ENCODE measurements at places on chromosomes 2 and 18. TPM values are rescaled to one million over a fixed set of nuclear protein-coding genes. Genes with fewer than 3 reads are reported as not detected.

DNA sequence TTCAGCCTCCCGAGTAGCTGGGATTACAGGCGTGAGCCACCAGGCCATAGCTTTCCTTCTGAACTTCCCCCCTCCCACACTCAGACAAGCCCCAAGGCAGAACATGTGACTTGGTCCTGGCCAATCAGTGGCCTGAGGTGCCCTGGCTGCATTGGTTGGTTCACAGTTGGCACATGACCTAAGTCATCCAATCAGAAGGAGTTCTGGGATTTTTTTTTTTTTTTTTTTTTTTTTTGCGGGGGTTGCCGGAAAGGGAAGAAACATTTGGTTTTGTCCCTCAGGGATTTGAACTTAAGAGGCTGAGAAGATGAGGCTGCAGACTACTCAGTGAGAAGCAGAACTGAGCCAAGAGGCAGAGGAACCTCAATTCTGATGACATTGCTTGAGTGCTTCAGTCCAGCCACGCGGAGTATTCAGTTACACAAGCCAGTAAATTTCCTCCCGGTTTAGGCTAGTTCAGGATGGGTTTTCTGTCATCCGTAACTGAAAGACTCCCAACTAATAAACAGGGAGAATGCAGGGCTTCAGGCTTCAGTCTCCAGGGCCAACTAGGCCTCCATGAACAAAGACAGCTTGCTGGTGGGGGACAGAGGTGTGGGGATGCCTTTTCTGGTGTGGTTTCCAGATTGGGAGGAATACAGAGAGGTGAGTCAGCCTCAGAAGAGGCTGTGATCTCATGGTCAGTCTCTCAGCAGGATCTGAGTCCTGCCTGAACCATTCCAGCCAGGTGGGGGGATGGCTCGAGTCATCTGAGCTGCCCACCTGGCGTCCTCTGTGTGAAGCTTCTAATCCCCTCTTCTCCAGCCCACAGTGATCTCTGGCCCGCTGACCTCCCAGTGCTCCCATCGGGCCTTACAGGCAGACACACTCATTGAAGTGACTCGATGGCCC is 9.2 kb downstream of the PTMA start:
- DNase-seq: no peak
- no peaks in the 10 kb centered on the region for H3K27me3 ChIP-seq
- H3K4me3 ChIP-seq: no peak overlapping the region
- peaks cover 4% of the 10 kb centered on the region for H3K36me3 ChIP-seq
- H3K4me1 ChIP-seq: peaks cover 5% of the 10 kb centered on the region
- H3K27ac ChIP-seq: peak overlapping the region; percentile 49

- no peak for DNase-seq
- peaks cover 3% of the 10 kb centered on the region for H3K4me1 ChIP-seq
- no peaks in the 10 kb centered on the region for H3K36me3 ChIP-seq
- peaks cover 92% of the 10 kb centered on the region for H3K27me3 ChIP-seq
- peak overlapping the region; percentile 67 for H3K4me3 ChIP-seq
- no peak overlapping the region for H3K27ac ChIP-seq
Observed at GRCh38 chr2:176088048-176088936, 4.2 kb upstream of the HOXD13 start.

GRCh38 chr2:200308546-200309295 is 2.2 kb downstream of the SPATS2L start:
- no peaks in the 10 kb centered on the region for H3K27me3 ChIP-seq
- H3K36me3 ChIP-seq: no peaks in the 10 kb centered on the region
- peak overlapping the region; percentile 94 for H3K27ac ChIP-seq
- peaks cover 51% of the 10 kb centered on the region for H3K4me1 ChIP-seq
- H3K4me3 ChIP-seq: peak overlapping the region; percentile 84

DNA sequence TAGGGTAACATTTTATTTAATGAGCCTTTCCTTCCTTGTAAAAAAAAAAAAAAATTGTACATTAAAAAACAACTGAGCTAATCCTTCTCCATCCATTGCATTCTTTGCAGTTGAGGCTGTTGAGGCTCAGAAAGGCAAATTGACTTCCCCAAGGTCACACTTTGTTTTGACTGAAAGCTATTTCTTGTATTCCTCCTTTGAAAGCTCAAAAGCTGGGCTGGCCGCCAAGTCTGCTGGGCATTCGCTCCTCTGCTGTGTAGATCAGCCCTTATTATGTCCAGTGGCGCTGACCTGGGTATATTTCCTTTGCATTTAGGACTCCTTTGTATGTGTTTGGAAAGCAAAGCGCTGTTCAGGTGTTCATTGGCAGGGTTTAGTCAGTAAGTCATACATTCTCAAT is 44.0 kb downstream of the SGPP2 start:
- peaks cover 1% of the 10 kb centered on the region for H3K36me3 ChIP-seq
- H3K27ac ChIP-seq: peak overlapping the region; percentile 42
- peaks cover 8% of the 10 kb centered on the region for H3K27me3 ChIP-seq

DNA sequence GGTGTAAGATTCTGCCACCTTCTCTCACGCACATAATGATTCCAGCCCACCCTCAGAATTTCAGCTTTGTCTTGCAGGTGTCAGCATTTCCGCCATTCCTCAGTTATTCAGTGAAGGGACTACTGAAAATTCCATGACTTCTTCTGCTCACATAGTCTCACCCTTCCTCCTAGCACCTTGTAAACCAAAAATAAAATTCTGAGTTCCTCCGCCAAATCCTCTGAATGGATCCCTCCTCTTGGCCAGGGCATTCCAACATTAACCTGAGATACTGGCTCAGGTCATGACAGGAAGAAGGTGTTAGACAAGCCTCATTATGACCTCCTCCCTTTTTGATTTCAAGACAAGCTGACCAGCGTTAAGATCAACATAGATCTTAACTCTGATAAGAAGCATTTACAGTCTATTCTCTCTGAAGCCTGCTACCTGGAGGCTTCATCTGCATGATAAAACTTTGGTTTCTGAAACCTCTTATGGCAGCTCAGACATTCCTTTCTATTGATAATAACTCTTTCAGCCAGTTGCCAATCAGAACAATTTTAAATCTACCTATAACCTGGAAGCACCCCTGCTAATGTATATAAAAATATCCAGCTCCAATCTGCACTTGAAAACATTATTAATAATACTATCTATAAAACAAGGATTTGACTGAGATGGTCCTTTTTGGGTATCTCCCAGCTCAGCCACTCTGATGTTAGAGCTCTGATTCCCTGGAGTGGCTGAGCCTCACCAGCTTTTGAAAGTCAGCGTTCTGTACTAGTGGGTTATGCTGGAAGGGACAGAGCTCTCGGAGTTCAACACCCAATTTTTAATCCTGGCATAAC is 136.4 kb upstream of the APCDD1 start:
- no peak for DNase-seq
- H3K27ac ChIP-seq: no peak overlapping the region
- H3K4me1 ChIP-seq: no peaks in the 10 kb centered on the region
- H3K36me3 ChIP-seq: no peaks in the 10 kb centered on the region
- H3K4me3 ChIP-seq: no peak overlapping the region
- peaks cover 45% of the 10 kb centered on the region for H3K27me3 ChIP-seq

DNA sequence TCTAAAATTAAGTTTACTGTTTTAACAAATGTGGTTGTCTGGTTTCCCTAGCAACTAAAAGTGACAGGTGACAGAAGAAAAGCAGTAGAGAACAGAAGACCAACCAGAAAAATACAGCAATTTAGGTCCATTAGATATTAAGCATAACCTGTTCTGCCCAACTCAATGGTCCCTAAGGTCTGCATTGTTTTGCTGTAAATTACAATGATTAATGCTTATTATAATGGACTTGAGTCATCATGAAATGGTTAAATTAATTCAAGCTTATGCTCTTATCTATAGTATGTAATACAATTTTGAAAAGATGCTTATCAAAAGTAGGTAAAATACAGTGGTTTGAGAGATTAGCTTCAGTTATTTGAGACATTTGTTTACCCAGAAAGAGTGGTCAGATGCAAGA is 378.0 kb downstream of the GRB14 start:
- DNase-seq: no peak
- H3K27me3 ChIP-seq: no peaks in the 10 kb centered on the region
- no peak overlapping the region for H3K4me3 ChIP-seq
- no peaks in the 10 kb centered on the region for H3K36me3 ChIP-seq

- peaks cover 7% of the 10 kb centered on the region for H3K4me1 ChIP-seq
- H3K27ac ChIP-seq: no peak overlapping the region
- DNase-seq: no peak
- peaks cover 6% of the 10 kb centered on the region for H3K27me3 ChIP-seq
- H3K36me3 ChIP-seq: no peaks in the 10 kb centered on the region
- H3K4me3 ChIP-seq: no peak overlapping the region
Observed at GRCh38 chr2:99504844-99505584, 15.2 kb upstream of the REV1 start.

GRCh38 chr2:140586379-140586778 is 1544.4 kb downstream of the LRP1B start:
- no peaks in the 10 kb centered on the region for H3K36me3 ChIP-seq
- H3K4me3 ChIP-seq: no peak overlapping the region
- no peak for DNase-seq
- no peaks in the 10 kb centered on the region for H3K27me3 ChIP-seq
- no peak overlapping the region for H3K27ac ChIP-seq
- H3K4me1 ChIP-seq: peaks cover under 1% of the 10 kb centered on the region

DNA sequence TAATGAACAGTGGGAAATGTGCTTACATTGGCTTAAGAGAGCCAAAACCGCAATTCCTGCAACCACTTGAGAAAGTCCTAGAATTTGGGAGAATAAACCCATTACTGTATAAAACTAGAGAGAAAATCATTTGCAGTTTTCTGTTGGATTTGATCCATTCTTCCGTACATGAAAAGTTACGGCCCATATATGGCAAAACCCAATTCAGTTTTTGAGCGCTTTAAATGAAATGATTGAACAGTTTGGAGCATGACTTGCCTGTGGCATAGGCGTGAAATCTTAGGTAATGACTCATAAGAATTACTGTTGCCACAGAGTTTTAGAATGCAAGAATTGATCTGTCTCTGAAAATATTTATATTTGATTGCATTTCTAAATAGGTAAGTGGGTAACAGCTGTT is 52.0 kb downstream of the PHLPP1 start:
- H3K27me3 ChIP-seq: no peaks in the 10 kb centered on the region
- H3K4me1 ChIP-seq: peaks cover 6% of the 10 kb centered on the region
- DNase-seq: no peak
- no peaks in the 10 kb centered on the region for H3K36me3 ChIP-seq
- no peak overlapping the region for H3K4me3 ChIP-seq

DNA sequence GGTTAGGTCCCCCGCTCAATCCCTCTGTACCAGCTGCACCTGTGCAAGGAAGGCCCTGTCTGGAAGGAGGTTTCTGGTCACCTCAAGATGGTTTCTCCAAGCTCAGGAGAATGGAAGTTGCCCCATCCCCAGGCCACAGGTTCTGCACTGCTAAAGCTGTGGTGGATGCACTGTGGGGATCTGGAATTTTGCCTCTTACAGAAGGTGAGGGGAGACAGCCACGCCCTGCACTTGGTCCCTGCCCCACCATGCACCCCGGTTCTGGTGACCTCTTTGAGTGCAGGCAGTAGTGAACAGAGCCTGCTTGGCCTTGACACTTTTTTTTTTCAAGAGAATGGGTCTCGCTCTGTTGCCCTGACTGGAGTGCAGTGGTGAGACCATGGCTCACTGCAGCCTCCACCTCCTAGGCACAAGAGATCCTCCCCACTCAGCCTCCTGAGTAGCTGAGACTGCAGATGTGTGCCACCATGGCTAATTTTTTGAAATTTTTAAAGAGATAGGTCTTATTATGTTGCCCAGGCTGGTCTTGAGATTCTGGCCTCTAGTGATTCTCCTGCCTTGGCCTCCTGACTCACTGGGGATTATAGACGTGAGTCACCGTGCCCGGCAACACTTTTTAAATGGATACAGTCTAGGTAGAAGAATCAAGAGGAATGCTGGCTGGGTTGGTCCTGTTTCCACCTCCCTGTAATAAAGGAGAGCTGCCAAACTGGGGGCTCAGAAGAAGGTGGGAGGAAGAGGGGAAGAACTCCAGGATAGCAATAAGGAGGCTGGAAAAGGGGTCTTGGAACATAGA is 5.8 kb upstream of the NT5DC4 start:
- peaks cover 25% of the 10 kb centered on the region for H3K27me3 ChIP-seq
- no peaks in the 10 kb centered on the region for H3K36me3 ChIP-seq
- H3K4me3 ChIP-seq: no peak overlapping the region
- no peaks in the 10 kb centered on the region for H3K4me1 ChIP-seq
- no peak for DNase-seq

- H3K27ac ChIP-seq: no peak overlapping the region
- no peak for DNase-seq
- H3K36me3 ChIP-seq: no peaks in the 10 kb centered on the region
- H3K4me3 ChIP-seq: no peak overlapping the region
- no peaks in the 10 kb centered on the region for H3K4me1 ChIP-seq
Observed at GRCh38 chr2:107735201-107735600, 91.5 kb upstream of the RGPD4 start.

GRCh38 chr2:154291927-154292326 is 406.6 kb upstream of the KCNJ3 start:
- no peaks in the 10 kb centered on the region for H3K27me3 ChIP-seq
- H3K4me1 ChIP-seq: no peaks in the 10 kb centered on the region
- H3K27ac ChIP-seq: no peak overlapping the region
- peaks cover 13% of the 10 kb centered on the region for H3K36me3 ChIP-seq
- DNase-seq: no peak
- no peak overlapping the region for H3K4me3 ChIP-seq

GRCh38 chr18:25299426-25300300 is 52.3 kb downstream of the ZNF521 start:
- no peaks in the 10 kb centered on the region for H3K27me3 ChIP-seq
- H3K4me1 ChIP-seq: peaks cover 3% of the 10 kb centered on the region
- H3K36me3 ChIP-seq: peaks cover 1% of the 10 kb centered on the region
- DNase-seq: no peak
- no peak overlapping the region for H3K4me3 ChIP-seq

GKN2 gene
- not detected for total RNA-seq

CHRND gene
- total RNA-seq: not detected

C2orf74 gene
- 10.0 TPM for total RNA-seq

LINC00305 gene
- 1.6 TPM for total RNA-seq

REG1B gene
- not detected for total RNA-seq

AGPS gene
- 65.9 TPM for total RNA-seq

NTSR2 gene
- total RNA-seq: not detected

DNA sequence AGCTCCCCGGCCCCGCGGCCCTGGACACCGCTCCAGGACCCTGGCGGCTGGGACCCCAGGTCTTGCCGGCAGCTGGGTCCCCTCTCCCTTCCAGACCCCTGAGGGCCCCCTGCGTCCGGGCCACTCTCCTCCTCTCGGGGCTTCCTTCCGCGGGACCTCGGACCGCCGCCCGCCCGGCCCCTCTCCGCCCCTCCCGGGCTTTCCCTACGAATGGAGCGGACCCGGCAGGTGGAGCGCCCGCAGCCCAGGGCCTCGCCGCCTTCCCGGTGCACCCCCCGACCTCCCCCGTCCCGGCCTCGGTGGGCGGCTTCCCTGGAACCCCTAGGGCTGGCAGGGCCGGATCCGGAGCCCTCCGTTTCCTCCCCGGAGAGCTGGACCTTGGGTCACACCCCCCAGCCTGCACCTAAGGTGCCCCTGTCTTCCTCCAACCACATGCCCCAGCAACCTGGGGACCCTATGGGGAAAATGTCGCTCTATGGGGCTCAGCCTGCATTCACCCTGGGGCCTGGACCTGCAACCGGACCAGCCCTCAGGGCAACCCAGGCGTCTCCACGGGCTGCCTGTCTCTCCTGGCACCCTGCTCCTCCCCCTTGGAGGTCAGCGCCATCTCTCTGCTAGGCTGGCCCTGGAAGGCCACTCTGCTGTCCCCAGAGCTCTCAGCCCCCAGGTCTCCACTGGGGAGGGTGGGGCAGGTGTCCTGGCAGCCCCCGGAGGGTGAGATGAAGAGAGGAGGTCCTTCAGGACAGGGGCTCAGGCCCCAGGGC is 730 bp downstream of the B3GNT7 start:
- peaks cover 7% of the 10 kb centered on the region for H3K4me1 ChIP-seq
- peaks cover 27% of the 10 kb centered on the region for H3K27me3 ChIP-seq
- H3K4me3 ChIP-seq: peak overlapping the region; percentile 69
- H3K27ac ChIP-seq: no peak overlapping the region

- peak overlapping the region; percentile 84 for H3K27ac ChIP-seq
- H3K4me3 ChIP-seq: peak overlapping the region; percentile 70
- no peak for DNase-seq
- no peaks in the 10 kb centered on the region for H3K36me3 ChIP-seq
Observed at GRCh38 chr18:57429167-57430078, 5.8 kb upstream of the ONECUT2 start.
